Cardiac muscle cell (in vitro differentiated cells and primary cell): ENCODE measurements at places on chromosomes 6 and 20. TPM values are rescaled to one million over a fixed set of nuclear protein-coding genes. Genes with fewer than 3 reads are reported as not detected.

Gene BANF2
- not detected in 2 replicates for polyA plus RNA-seq

Gene SAPCD1
- polyA plus RNA-seq, result 2.1 and 4.2 TPM in 2 replicates

Gene GMPR
- polyA plus RNA-seq, result 29.6 and 32.0 TPM in 2 replicates

Gene SF3B5
- polyA plus RNA-seq, result 223 and 252 TPM in 2 replicates

Gene SLC16A10
- 8.1 and 8.3 TPM in 2 replicates for polyA plus RNA-seq

Gene TLDC2
- polyA plus RNA-seq, result not detected in 2 replicates

Gene TP53INP2
- polyA plus RNA-seq, result 12.5 and 18.9 TPM in 2 replicates

Gene DLK2
- 4.6 and 5.0 TPM in 2 replicates for polyA plus RNA-seq

Gene CNKSR3
- 4.7 and 8.4 TPM in 2 replicates for polyA plus RNA-seq

Gene RAB22A
- polyA plus RNA-seq, result 5.4 and 7.4 TPM in 2 replicates

Gene SGK2
- 1.1 TPM in 1 of 2 replicates, not detected in the other for polyA plus RNA-seq

Gene SLC22A16
- polyA plus RNA-seq, result not detected in 2 replicates

Gene CDC5L
- polyA plus RNA-seq, result 19.6 and 20.3 TPM in 2 replicates

Gene MACROD2
- 9.3 and 16.2 TPM in 2 replicates for polyA plus RNA-seq

Gene CDKAL1
- 12.2 and 19.3 TPM in 2 replicates for polyA plus RNA-seq

Gene MC3R
- not detected in 2 replicates for polyA plus RNA-seq

Gene ISM1
- polyA plus RNA-seq, result 0.59 TPM in 1 of 2 replicates, not detected in the other

Gene SLC22A23
- 15.7 and 21.6 TPM in 2 replicates for polyA plus RNA-seq

Gene EPPIN
- not detected in 2 replicates for polyA plus RNA-seq

Gene FAM120B
- polyA plus RNA-seq, result 24.9 and 25.7 TPM in 2 replicates

Gene PTPRT
- polyA plus RNA-seq, result 1.4 TPM in 1 of 2 replicates, not detected in the other

Gene IL17F
- polyA plus RNA-seq, result not detected in 2 replicates

Gene CALHM4
- not detected in 2 replicates for polyA plus RNA-seq

Gene HLA-DRB5
- 0.15 TPM in 1 of 2 replicates, not detected in the other for polyA plus RNA-seq

Gene SLCO4A1
- 0.67 and 1.0 TPM in 2 replicates for polyA plus RNA-seq

Gene TRAPPC3L
- not detected in 2 replicates for polyA plus RNA-seq

Gene MYB
- polyA plus RNA-seq, result 0.51 and 0.52 TPM in 2 replicates

Gene BNIP5
- not detected in 2 replicates for polyA plus RNA-seq

Gene KCNK5
- 0.21 TPM in 1 of 2 replicates, not detected in the other for polyA plus RNA-seq

Gene PBOV1
- polyA plus RNA-seq, result not detected in 2 replicates

Gene GHRH
- polyA plus RNA-seq, result 0.34 TPM in 1 of 2 replicates, not detected in the other

Gene KCNS1
- 0.19 TPM in 1 of 2 replicates, not detected in the other for polyA plus RNA-seq

Gene ANKRD66
- polyA plus RNA-seq, result not detected in 2 replicates

Gene BPI
- not detected in 2 replicates for polyA plus RNA-seq

Gene TAGAP
- not detected in 2 replicates for polyA plus RNA-seq

Gene OXT
- polyA plus RNA-seq, result not detected in 2 replicates

Gene MUCL3
- polyA plus RNA-seq, result 0.12 TPM in 1 of 2 replicates, not detected in the other

Gene TMEM200A
- not detected in 2 replicates for polyA plus RNA-seq

Gene HINT3
- 30.8 and 35.2 TPM in 2 replicates for polyA plus RNA-seq

Gene SEMG1
- polyA plus RNA-seq, result not detected in 2 replicates

Gene GINS1
- polyA plus RNA-seq, result 9.9 and 10.5 TPM in 2 replicates

Gene TNF
- 0.14 TPM in 1 of 2 replicates, not detected in the other for polyA plus RNA-seq

Gene SLC26A8
- 0.37 TPM in 1 of 2 replicates, not detected in the other for polyA plus RNA-seq

Gene NUS1
- 12.7 and 15.9 TPM in 2 replicates for polyA plus RNA-seq

Gene HLA-DRA
- 2.4 TPM in 1 of 2 replicates, not detected in the other for polyA plus RNA-seq

Gene STX11
- 0.20 and 1.6 TPM in 2 replicates for polyA plus RNA-seq

Gene TMC2
- not detected in 2 replicates for polyA plus RNA-seq

Gene PNLDC1
- polyA plus RNA-seq, result 0.09 and 0.31 TPM in 2 replicates

Gene LST1
- polyA plus RNA-seq, result 1.6 TPM in 1 of 2 replicates, not detected in the other

Gene TMEM244
- not detected in 2 replicates for polyA plus RNA-seq

Gene TJAP1
- polyA plus RNA-seq, result 23.1 and 25.8 TPM in 2 replicates

Gene RAD21L1
- 0.16 and 1.2 TPM in 2 replicates for polyA plus RNA-seq

Gene AIF1
- 1.4 and 1.6 TPM in 2 replicates for polyA plus RNA-seq

Gene RAET1G
- not detected in 2 replicates for polyA plus RNA-seq

Gene CDH4
- polyA plus RNA-seq, result 0.43 and 2.4 TPM in 2 replicates

Gene HLA-DQB1
- 0.54 and 0.75 TPM in 2 replicates for polyA plus RNA-seq

Gene PTPN1
- polyA plus RNA-seq, result 19.4 and 22.7 TPM in 2 replicates

Gene SERINC1
- polyA plus RNA-seq, result 140 and 158 TPM in 2 replicates

Gene LAMP5
- 0.35 and 1.9 TPM in 2 replicates for polyA plus RNA-seq

Gene FOXQ1
- polyA plus RNA-seq, result not detected in 2 replicates
